Stimulated activated CD4-positive, alpha-beta T cell treated with anti-CD3 and anti-CD28 coated beads, Interleukin-15, amount 100 ng/mL, for 1 hour (primary cell): ENCODE measurements at places on chromosomes 2 and 18.

GRCh38 chr2:206981086-206981674, 41.9 kb downstream of the CPO start:
- DNase-seq, result no peak

- no peak for DNase-seq
Measured at GRCh38 chr2:441258-442022, 153.5 kb upstream of the ALKAL2 start.

DNA sequence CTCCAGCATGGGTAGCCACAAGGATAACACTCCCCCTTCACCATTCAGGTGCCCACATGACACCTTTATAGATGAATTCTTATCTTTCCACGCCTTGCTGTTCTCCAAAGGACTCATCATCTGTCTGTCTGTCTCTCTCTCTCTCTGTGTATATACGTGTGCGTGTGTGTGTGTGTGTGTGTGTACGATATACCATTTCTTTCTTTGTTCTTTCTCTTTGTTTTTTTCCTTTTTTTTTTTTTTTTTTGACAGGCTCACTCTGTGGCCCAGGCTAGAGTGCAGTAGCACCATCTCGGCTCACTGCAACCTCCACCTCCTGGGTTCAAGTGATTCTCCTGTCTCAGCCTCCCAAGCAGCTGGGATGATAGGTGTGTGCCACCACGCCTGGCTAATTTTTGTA, 98.2 kb downstream of the DLGAP1 start:
- no peak for DNase-seq

DNA sequence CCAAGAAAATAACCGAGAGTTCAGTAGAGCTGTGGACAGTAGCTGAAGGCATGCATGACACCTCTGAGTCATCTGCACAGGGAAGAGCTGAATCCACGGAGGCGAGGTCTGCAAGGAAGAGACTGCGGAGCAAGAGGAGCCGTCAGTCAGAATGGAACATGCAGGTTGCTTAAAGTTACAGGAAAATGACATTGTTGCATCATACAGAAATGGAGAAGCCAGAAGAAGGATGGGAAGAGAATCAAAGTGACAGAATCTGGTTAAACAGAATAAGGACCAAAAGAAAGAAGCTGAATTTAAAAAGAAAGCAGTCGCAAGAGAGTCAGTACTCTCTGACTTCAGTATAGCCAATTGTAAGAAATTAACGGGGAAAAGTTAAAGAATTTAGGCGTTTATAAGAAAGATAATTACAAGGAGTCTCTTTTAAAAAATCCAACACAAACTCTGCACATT, 533.8 kb downstream of the ADCYAP1 start:
- no peak for DNase-seq
